ENCODE measurements at places on chromosomes 1 and 21.
A peak's percentile ranks its signal among the peaks of the same experiment; 100 is the strongest.

GRCh38 chr21:44816761-44817505 lies 929 bp downstream of the SUMO3 start:
- H3K27ac ChIP-seq = no peak overlapping the region
- peaks cover 46% of the 10 kb centered on the region for H3K4me1 ChIP-seq
- H3K4me3 ChIP-seq = peak overlapping the region; percentile 87
- DNase-seq = no peak

DNA sequence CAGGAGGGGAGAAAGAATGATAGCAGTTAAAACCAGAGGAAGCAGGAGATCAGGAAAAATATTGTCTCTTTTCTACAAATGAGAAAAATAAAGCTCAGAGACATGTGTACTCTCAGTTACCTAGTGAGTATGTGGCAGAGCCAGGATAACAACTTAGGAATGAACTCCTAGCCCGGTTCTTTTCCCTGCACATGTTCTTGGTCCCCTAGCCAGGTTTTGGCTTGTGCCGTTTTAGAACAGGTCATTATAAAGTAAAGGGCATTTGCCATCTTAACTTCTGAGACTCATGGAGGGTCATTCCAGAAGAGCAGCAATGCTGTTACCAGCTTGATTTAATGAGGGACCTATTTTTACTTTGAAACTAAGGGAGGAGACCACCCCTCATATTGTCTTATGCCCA lies 48.1 kb upstream of the DAB1 start:
- H3K27ac ChIP-seq = no peak overlapping the region
- DNase-seq = no peak
- H3K4me3 ChIP-seq = no peak overlapping the region

- H3K27ac ChIP-seq = no peak overlapping the region
- no peaks in the 10 kb centered on the region for H3K4me1 ChIP-seq
- no peaks in the 10 kb centered on the region for H3K36me3 ChIP-seq
- H3K4me3 ChIP-seq = no peak overlapping the region
Measured at GRCh38 chr1:27057801-27058625, 45.4 kb upstream of the TENT5B start.

GRCh38 chr1:100387657-100388350 lies 35.5 kb downstream of the CDC14A start:
- no peak overlapping the region for H3K4me3 ChIP-seq
- no peak overlapping the region for H3K27ac ChIP-seq
- H3K4me1 ChIP-seq = peaks cover 27% of the 10 kb centered on the region
- DNase-seq = no peak
- peaks cover 5% of the 10 kb centered on the region for H3K36me3 ChIP-seq

- DNase-seq = no peak
- no peak overlapping the region for H3K4me3 ChIP-seq
- H3K4me1 ChIP-seq = peaks cover 2% of the 10 kb centered on the region
- no peak overlapping the region for H3K27ac ChIP-seq
- no peaks in the 10 kb centered on the region for H3K27me3 ChIP-seq
- H3K36me3 ChIP-seq = no peaks in the 10 kb centered on the region
Measured at GRCh38 chr1:201585901-201586300, 47.0 kb downstream of the NAV1 start.

GRCh38 chr1:234570329-234571120 lies 39.5 kb downstream of the IRF2BP2 start:
- no peak overlapping the region for H3K4me3 ChIP-seq
- no peaks in the 10 kb centered on the region for H3K36me3 ChIP-seq
- peak overlapping the region; percentile 56 for H3K27ac ChIP-seq
- no peaks in the 10 kb centered on the region for H3K4me1 ChIP-seq
- no peaks in the 10 kb centered on the region for H3K27me3 ChIP-seq

Measured in naive B cell (primary cell).